ENCODE measurements at places on chromosomes 5 and 9.

DNA sequence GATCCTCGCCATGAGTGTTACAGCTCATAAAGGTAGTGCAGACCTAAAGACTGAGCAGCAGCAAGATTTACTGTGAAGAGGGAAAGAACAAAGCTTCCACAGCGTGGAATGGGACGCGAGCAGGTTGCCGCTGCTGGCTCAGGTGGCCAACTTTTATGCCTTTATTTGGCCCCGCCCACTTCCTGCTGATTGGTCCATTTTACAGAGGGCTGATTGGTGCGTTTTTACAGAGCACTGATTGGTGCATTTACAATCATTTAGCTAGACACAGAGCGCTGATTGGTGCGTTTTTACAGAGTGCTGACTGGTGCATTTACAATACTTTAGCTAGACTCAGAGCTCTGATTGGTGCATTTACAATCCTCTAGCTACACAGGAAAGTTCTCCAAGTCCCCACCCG, 13.9 kb downstream of the PLK2 start:
- no peak for DNase-seq

DNA sequence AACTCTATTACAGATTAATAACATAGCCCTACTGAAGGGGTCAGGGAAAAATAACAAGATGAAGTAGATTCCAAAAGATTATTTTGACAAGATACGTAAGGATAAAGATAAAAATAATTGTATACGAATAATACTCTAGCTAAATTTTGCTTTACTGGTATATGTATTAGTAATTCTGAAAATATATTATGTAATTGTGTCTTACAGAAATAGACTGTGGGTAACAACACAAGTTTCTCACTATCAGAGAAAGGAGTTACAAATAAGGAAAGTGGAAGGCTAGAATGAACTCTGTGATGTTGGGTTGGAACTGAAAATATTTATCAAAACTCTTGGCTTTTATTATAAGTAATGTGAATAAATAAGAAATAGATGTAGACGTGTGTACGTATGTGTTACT, 26.6 kb upstream of the TUSC1 start:
- DNase-seq = no peak

GRCh38 chr9:26650325-26650724, 242.3 kb downstream of the CAAP1 start:
- no peak for DNase-seq

- DNase-seq = no peak
Observed at GRCh38 chr5:39218482-39219402, 621 bp downstream of the FYB1 start.

GRCh38 chr5:42787073-42787472, 24.6 kb downstream of the SELENOP start:
- DNase-seq = no peak

GRCh38 chr9:90546200-90546599, 96.4 kb downstream of the DIRAS2 start:
- no peak for DNase-seq

DNA sequence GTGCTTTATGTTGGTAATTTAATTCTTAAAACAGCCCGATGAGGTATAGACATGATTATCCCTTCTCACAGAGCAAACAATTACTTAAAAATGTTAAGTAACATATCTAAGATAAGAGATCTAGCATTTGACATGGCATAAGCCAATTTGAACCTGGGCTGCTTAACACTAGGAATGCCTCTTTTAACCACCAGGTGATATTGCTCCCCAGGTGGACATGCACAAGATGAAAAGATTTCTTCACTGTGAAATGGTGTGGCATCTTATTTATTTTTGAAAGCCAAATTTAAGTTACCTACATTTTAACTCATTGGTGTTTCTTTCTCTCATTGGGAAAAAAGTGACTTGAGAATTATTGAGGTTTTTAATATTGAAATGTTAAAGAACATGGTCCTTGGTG, 15.8 kb upstream of the LRRC70 start:
- no peak for DNase-seq
